ENCODE measurements at places on chromosomes 3 and 15. TPM values are rescaled to one million over a fixed set of nuclear protein-coding genes. Genes with fewer than 3 reads are reported as not detected.

- peak; percentile 46 for DNase-seq
Observed at GRCh38 chr3:101828691-101829436, 20.4 kb upstream of the NFKBIZ start.

DNA sequence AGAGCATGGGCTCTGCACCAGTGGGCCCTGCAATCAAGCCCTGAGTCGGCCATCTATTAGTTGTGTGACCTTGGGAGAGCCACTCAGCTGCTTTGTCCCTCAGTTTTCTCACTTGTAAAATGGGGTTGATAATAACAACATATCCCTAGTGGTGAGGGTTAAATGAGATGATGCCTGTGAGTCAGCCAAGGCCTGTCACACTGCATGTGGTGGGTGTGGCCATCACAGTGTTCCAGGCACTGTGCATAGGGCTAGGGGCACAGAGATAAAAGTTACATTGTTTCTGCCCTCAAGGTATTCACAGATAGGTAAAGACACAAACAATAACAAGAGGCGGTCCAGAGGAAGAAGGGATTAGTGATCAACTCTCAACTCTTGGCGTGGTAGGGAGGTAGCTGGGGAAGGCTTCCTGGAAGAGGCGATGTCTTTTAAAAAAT, 19.5 kb downstream of the SMAD6 start:
- DNase-seq: no peak

- peak; percentile 33 for DNase-seq
Observed at GRCh38 chr3:170437696-170438407, 19.2 kb downstream of the CLDN11 start.

DNA sequence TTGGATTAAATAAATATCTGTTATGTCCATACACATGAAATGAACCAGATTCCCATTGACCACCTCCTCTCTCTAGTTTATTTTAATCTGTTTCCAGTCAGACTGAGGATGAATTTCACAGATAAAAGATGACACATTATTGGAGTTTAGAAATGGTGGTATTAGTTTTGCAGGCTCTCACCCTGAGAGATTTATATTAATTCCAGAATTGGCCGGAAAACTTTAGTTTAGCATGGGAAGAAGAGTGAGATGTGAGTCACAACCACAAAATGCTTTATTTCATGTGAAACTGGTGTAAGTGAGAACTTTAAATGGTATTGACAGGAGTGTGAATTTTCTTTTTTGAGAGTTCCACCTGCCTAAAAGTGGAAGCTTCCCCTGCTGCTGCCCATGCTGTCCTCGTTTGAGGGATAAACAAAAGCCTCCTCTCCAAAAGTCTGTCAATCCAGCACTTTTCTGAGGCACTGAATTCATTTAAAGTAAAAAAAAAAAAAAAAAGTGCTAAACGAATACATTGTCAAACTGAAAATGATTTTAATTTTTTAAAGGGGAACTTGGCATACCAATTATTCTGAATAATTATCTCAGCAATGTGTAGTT, 65.1 kb upstream of the EPHA3 start:
- no peak for DNase-seq

Gene PLA1A
- total RNA-seq: 5.1 TPM

Gene ARIH1
- total RNA-seq: 16.8 TPM

Gene RAB6B
- total RNA-seq: 4.3 TPM

- DNase-seq: no peak
Observed at GRCh38 chr15:59894835-59895234, 109.3 kb upstream of the FOXB1 start.

Gene CD80
- total RNA-seq: not detected

DNA sequence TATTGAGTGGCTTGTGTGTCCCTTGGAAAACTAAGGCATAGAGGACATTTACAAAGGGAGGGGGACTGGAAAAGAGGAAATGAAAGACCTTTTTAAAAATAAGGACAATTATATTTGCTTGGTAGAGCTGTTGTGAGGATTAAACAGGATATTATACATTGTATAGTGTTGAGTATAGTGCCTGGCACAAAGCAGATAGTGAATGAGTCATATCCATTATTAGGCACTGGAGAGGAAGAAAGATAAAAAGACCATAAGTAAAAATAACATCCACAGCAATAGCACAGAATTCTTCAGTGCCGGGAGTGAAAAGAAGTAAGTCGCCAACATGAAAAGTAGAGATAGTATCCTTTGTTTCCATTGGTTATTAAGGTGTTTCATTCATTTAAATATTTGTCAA, 623.3 kb downstream of the PDCD6IP start:
- no peak for DNase-seq

DNA sequence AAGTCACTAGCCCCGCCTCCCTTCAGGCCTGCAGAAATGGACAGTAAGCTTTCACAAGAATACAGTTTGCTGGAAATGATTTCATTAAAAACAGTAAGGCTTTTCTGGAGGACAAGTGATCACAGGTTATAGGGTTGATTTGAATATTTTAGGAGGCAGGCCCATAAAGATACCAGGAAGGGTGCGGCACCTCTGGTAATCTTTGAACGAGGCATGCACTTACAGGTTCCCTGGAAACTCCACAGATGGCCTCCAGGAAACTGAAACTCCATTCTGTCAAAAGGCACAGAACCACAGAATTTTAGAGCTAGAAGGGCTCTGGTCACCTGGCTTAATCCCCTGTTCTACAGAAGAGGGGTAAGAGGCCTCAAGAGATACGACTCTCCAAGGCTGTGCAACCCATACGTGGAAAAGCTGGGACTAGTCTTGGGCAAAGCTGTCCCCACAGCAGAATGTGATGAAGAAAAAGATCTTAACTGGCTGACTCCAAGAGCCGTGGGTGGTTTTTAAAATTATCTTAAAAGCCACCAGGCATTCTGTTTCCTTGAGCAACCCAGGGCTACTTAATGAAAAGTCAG, 1.2 kb downstream of the STARD5 start:
- DNase-seq: no peak

Gene DAZL
- not detected for total RNA-seq

DNA sequence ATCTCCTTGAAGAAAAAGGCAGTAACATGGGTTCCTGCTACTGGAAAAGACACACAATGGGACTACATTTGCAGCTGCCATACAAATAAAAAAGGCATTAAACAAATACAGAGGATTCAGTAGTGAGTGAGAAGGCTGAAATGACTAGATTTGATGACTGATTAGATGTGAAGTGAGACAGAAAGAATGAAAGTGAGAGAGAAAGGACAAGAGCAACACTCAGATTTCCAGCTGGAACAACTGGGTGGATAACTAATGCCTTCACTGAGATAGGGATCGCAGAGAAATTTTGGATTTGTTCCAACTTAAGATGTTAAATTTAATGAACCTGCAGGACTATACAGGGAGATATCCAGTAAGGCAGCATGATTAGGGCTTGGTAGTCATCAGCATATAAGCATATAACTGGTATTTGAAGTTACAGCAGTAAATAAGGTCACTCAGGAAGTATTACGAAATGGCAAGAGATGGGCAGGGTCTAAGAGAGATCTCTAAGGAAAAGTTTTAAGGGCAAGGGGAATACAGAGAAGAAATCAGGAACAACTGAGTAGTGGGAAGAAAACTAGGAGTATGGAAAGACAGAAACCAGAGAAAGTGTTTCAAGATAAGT, 8.2 kb downstream of the OSBPL11 start:
- DNase-seq: peak; percentile 33

DNA sequence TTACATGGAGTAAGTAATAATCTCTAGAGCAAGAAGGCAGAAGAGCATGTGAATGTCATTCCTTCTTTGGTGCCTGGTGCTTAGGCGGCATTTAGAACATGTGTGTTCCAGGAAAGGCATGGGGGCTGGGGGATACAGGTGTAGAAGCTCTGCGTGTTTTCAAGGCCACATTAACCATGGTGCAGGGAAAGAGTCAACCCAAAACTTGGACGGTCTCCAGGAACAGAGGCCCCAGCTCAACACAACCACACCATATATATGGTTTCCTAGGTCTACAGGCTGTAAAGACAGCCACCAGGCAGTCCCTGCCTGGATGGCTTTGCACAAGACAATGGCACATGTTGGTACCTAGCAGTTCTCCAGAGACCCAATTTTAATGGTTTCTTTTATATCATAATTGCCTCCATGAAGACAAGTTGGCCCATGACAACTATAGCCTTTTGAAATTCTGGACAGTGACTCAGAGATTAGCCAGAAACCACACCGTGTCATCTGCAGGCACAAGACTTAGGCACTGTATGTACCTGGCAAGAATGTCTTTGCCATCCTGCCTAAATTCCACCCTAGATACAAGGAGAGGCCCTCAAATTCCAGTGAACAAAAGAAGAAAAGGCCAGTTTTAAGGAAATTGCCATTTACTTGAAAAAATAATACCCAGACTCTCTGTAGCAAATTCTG, 25.0 kb upstream of the DGKG start:
- no peak for DNase-seq

Gene WDR93
- 1.2 TPM for total RNA-seq

- no peak for DNase-seq
Observed at GRCh38 chr15:35319354-35319753, 226.6 kb downstream of the DPH6 start.

- DNase-seq: peak; percentile 52
Observed at GRCh38 chr3:24763393-24763792, 268.7 kb upstream of the THRB start.

Gene MYL3
- total RNA-seq: 4.7 TPM

Gene CLDND1
- 160 TPM for total RNA-seq

GRCh38 chr15:58546635-58547627, 115.1 kb downstream of the LIPC start:
- DNase-seq: peak; percentile 99

- DNase-seq: no peak
Observed at GRCh38 chr3:17901893-17902292, 159.5 kb upstream of the TBC1D5 start.

GRCh38 chr3:171965067-171965712, 74.2 kb upstream of the FNDC3B start:
- no peak for DNase-seq

DNA sequence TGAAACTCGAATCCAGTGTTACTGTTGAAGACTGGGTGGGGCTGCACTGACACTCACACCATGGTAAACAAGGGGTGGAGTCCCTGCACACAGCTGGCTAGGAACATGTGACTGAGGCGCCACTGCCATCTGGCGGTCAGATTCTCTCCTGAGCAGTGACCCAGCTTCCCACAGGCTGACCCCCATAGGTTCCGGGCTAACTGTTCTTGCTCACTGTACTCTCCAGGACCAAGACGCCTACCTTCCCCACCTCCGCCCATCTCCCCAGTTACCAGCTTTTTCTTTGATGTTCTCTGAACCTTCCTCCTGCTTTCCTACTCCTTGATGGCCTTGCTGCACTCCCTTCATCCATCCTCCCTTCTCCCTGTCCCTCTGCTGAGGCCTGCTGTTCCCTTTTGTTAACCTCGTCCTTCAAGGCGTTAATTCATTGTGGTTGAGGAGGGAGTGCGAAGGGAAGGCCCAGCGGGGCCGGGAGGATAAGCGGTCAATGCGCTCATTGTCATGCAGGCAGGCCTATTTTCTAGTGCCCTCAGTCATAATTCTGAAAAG, 115.2 kb downstream of the ATP8B4 start:
- DNase-seq: peak; percentile 52

GRCh38 chr15:49196856-49197255, 26.8 kb downstream of the GALK2 start:
- peak; percentile 37 for DNase-seq

Gene MIX23
- total RNA-seq: 63.6 TPM

Gene ACAN
- total RNA-seq: under 0.01 TPM

DNA sequence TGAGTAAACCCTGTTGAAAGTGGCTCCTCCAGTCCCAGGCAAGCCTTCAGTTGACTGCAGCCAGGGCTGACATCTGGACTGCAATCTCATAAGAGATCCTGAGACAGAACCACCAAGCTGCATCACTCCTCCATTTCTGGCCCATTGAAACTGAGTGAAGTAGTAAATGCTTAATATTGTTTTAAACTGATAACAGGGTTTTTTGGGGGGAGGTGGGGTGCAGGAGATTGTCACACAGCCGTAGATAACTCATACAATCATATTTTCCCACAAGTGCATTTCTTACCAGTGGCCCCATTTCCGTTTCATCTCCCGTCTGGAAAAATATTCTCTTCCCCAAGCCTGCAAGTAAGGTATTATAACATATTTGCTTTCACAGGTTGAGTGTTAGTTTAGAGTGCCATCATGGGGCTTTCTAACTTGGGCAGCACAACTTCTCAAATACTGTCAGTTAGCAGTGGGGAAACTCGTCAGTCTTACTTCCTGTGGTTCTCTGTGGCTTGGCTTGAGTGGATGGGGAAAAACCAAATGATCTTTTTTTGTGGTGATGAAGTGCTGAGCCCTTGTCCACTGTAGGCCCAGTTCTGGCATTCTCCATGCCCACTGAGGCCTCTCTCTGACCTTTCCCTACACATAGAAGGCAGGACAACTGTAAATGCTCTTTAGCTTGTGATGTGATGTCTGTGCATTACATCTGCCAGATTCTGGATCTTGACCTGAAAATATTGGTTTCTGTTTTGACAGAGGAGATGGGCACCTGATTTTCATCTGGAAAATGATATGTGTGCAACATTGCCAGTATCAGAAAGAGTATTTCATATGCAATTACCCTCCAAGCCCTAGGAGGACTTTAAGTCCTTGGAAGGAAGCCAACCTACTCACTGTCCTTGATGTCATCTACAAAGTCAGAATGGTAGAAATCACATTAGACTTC, 90.1 kb upstream of the BHLHE40 start:
- DNase-seq: peak; percentile 43

Gene CDCP1
- total RNA-seq: 58.9 TPM

Gene FBXW12
- not detected for total RNA-seq

DNA sequence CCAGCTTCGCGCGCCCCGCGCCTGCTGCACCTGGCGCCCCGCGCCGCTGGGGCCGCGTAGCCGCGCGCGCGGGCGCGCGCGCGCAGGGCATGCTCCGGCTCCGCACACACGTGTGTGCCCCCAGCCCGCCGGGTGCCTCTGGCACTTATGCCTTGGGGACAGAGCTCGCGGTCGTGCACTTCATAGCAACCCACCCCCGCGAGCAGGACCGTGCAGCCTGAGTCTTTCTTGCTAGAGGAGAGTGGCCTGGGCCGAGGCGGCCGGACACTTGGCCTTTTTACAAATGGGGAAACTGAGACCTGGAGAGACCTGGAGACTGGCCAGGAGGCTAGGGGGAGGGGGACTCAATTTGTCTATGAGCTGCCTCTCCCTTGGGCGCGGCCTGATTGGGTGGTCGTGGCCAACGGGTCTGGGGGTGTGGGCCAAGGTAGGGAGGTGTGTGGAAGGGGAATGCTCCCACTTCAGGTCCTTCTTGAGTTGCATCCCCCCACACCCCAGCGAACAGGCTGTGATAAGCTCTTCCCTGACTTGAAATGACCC, 562 bp downstream of the NBEAL2 start:
- no peak for DNase-seq

Data from renal cortical epithelial cell (primary cell).